NCI-H2081 treated with DMSO at 0.1 percent for 48 hours (cell line): ENCODE measurements at places on chromosomes 7 and 10.

GRCh38 chr7:102061981-102062390 is 224.7 kb upstream of the SH2B2 start:
- no peak for DNase-seq

GRCh38 chr10:86083664-86084175 is 282.9 kb downstream of the GRID1 start:
- no peak for DNase-seq

GRCh38 chr10:19815731-19816410 is 361 bp upstream of the PLXDC2 start:
- DNase-seq, result no peak

DNA sequence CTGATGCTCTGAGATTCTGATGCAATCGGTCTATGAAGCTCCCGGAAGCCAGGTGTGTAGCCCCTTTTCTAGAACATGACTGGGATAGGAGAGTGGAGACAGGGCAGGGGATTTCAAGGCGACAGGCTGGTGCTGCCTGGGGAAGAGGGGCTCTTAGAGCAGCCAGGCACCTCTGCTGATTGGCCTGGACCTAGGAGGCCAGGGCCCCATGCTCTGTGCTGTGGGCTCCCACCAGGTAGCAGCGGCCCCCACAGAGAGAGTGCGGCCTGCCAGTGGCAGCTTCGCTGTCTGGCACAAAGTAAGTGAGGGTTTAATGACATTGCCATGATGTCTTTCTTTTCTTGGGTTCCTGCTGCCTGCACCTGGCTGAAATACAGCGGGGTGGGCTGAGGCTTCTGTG is 99.4 kb upstream of the PODXL start:
- DNase-seq, result no peak

GRCh38 chr10:72306215-72306760 is 32.6 kb downstream of the DDIT4 start:
- no peak for DNase-seq

GRCh38 chr10:118973744-118974143 is 55.8 kb upstream of the NANOS1 start:
- no peak for DNase-seq

DNA sequence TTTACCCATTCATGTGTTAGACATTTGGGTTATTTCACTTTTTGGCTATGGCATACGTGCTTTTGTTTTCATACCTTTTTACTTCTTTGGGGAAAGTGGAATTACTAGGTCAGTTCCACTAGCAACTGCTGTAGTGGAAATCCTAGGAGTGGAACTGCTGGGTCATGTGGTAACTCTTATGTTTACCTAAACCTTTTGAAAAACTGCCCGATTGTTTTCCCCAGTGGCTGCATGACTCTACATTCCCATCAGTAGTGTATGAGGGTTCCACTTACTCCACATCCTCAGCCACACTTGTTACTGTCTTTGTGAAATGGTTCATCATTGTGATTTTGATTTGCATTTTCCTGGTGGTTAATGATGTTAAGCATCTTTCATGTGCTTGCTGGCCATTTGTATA is 82.3 kb downstream of the TAX1BP1 start:
- DNase-seq, result no peak

DNA sequence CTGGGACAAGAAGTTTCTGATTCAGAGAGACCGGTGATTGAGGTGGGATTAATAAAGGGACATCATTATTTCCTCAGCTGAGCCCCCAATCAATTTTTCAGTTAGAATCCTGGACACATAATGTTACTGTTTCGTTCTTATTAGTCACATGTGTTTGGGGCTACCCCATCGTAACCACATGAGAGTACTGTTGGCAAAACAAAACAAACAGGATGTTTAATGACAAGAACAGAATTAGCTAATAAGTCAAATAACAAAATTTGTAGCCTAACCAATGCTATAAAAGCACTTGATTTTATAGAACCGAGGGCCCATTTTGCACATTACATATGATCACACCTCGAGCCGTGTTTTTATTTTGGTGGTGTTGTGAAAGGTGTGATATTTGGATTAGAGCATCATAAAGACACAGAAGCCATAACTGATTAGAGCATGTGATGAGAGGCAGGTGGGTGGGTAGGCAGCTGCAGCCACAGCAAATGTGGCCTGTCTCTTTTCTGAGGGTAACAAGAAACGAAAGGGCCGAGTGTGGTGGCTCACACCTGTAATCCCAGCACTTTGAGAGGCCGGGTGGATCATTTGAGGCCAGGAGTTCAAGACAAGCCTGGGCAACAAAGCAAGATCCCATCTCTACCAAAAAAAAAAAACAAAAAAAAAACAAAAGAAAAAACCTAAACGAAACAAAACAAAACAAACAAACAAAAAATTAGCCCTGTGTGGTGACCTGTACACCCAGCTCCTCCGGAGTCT is 1.8 kb upstream of the VWC2 start:
- no peak for DNase-seq
